ENCODE measurements at places on chromosomes 7 and 10.

DNA sequence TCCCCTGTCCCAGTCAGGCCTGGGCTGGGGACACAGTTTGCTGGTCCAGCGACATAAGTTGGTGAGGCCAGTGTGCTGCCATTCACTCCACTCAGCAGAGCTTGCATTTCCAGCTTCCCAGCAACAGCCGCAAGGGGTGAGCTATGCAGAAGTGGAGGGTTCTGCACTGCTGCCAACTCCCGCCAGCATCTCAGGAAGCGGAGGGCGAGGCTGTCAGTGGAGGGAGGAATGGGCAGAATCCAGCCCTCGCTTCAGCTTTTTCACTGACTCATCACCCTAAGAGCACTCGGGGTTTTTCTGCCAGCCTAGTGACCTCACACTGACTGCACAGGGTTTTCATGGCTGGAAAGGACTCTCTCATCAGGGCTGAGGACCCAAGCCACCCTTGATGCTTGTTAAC, 625.1 kb upstream of the MKI67 start:
- no peak for DNase-seq

GRCh38 chr7:87627634-87627994, 584 bp upstream of the RUNDC3B start:
- peak; percentile 83 for DNase-seq

GRCh38 chr7:44068054-44068453, 2.7 kb upstream of the PGAM2 start:
- DNase-seq, result peak; percentile 72

DNA sequence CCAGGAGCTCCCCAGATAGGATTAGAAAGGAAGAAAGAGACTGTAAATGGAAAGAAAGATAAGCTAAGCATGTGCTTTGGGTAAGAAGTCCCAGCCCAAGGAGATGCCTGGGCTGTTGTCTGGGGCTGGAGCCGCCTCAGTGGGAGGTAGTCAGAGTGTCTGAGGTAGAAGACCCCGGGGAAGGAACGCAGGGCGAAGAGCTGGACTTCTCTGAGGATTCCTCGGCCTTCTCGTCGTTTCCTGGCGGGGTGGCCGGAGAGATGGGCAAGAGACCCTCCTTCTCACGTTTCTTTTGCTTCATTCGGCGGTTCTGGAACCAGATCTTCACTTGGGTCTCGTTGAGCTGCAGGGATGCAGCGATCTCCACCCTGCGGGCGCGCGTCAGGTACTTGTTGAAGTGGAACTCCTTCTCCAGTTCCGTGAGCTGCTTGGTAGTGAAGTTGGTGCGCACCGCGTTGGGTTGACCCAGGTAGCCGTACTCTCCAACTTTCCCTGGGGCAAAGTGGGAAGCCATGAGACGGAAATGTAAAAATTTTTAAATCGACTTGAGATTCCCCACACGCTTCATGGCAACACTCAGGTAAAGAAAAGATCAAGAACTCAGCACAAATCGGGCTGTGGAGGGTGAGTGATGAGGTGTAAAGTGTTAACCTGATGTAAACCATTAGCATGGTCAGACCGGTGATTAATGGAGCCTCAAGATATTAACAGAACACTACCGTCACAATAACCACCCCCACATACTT, 1.3 kb downstream of the HOXA1 start:
- no peak for DNase-seq

GRCh38 chr10:125027871-125028869, 86.2 kb downstream of the ZRANB1 start:
- no peak for DNase-seq

Data from DMS53 (cell line).